ENCODE measurements at places on chromosomes 12 and 14.

- DNase-seq = no peak
These were observed 599.4 kb upstream of the MDGA2 start for GRCh38 chr14:48274826-48275225.

GRCh38 chr12:132153501-132154340 lies 9.5 kb downstream of the NOC4L start:
- DNase-seq = no peak

DNA sequence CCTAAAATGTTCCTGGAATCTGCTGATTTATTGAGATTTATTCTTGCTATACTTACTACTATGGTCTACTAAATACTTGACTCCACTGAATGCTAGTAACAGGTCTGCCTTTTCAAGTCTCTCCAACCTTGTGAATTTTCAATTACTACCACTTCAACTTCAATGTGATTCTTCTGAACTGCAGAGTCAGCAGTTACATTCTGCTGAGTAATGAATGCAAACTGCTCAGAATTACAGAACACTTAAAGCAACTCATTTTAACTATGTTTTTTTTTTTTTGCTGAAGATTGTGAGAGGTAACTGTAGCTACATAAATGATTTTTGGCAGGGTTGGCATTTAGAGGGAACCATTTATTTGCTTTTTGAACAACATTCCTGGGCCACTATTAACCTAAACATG lies 41.8 kb downstream of the ARF6 start:
- DNase-seq = no peak

DNA sequence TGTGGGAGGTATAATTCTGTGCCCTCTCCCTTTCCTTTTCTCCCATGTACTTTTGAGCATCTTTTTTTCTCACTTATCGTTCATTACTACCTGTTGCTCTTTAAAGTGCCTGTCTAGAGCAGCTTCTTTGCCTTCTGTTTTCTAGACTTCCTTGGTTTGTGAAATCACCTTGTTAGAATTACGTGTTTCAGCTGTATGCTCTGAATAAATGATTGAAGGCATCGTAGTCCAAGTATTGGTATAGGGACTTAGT lies 1.3 kb downstream of the NEDD1 start:
- DNase-seq = no peak

- DNase-seq = no peak
These were observed 328.7 kb downstream of the RPL10L start for GRCh38 chr14:46322730-46323403.

DNA sequence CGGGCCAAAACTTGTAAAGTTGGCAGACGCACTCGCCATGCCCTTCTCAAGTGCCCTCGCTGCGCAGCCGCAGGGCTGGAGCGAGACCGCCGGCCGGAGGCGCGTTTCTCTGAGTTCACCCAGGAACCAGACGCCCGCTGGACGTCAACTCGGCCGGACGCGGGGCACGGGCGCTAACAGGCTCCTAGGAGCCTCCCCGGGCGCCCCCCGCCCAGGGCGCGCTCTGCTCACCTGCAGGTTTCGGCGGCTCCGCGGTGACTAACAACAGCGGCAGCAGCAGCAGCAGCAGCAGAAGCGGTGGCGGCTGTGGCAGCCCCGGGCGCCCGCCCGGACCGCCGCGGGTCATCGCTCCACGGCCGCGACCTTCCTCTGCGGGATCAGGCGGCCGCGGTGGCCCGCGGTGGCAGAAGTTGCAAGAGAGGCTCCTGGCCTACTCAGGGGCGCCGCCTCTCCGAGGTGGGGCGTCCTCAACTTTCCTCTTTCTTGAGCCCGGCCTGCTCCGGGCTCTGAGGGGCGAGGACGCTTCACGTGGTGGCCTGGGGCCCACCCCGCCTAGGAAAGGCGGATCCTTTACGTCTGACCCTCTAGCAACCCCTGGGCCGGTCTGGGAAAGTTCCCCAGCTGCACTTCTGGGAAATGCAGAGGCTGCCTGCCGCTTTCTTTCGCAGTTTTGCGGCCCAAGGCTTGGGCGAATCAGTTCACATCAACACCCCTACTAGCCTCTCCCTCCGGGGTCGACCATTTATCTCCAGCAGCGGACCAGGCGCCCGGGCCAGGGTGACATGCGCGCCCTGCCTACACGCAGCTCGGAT lies at the start of gene PLBD1:
TSS of gene PLBD1 (minus strand) at position 533 of the 812 bp plus-strand sequence. CDS start at position 346, 187 bp downstream.
- no peak for DNase-seq

DNA sequence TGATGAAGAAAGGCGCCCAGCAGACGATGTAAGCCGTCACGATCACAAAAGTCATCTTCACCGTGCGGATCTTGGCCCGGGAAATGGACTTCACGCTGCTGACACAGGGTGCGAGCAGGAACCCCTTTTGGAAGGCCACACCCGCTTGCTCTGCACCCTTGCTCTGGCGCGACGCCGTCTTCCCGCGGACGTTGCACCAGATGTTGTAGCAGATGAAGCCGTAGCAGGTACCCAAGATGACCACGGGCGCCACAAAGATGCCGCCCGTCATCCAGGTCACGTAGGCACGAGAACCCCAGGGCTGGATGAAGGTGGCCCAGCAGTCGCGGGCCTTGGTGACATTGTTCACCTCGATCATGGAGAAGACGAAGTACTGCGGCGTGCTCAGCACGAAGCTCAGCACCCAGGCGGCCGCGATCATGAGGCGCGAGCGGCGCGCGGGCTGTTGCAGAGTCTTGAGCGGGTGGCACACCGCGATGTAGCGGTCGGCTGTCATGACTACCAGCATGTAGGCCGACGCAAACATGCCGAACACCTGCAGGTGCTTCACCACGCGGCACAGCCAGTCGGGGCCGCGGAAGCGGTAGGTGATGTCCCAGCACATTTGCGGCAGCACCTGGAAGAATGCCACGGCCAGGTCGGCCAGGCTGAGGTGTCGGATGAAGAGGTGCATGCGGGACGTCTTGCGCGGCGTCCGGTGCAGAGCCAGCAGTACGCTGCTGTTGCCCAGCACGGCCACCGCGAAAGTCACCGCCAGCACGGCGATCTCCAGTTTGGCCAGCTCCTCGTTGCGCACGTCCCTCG lies 890 bp downstream of the AVPR1A start:
- DNase-seq = no peak

DNA sequence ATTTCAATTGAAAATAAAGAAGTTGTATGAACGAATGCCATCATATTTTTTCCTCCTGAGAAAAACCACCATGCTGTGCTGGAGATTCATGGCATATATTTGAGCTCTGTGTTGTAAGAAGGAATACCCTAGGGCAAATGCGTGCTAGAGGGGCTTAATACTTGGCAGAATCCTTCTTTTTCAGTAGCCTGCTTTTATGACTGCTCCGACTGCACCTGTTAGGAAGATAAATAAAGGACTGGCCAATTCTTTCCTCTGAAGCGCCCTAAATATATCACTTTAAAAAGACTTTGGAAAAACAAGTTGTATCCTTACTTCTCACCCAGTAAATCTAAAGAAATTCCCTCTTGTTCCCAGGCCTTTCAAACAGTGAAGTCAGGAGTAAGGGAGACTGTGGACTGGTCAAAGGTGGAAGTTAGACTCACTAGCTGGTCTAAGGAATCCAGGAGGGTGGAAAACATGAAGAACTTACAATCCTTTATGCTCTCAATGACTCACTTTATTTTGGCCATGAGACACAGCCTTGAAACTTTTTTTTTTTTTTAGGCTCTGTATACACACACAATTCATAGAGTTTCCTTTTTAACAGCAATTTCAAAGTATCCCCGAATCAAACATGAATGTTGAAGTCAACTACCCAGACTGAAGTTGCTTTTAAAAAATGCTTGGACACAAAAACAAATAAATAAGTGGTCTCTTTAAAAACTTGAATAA lies 5.2 kb downstream of the MYBPC1 start:
- no peak for DNase-seq

DNA sequence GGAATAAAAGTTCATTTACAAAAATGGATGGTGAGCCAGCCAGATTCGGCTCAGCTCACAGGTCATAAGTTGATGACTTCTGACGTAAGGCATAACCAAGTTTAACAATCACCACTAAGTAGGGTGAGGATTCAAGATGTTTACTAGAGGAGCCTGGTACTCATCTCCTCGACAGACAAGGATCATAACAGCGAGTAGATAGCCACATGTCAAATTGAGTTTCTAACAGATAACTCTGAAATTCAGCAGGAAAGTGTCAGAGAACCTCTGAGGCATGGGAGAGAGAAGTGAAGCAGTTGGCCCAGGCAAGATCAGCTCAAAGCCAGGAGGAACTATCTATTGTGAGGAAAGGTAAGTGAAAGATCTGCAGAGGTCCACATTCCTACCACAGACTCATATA lies 208.7 kb downstream of the NELL2 start:
- DNase-seq = no peak

GRCh38 chr14:78967111-78967809 lies 797.1 kb downstream of the NRXN3 start:
- no peak for DNase-seq

DNA sequence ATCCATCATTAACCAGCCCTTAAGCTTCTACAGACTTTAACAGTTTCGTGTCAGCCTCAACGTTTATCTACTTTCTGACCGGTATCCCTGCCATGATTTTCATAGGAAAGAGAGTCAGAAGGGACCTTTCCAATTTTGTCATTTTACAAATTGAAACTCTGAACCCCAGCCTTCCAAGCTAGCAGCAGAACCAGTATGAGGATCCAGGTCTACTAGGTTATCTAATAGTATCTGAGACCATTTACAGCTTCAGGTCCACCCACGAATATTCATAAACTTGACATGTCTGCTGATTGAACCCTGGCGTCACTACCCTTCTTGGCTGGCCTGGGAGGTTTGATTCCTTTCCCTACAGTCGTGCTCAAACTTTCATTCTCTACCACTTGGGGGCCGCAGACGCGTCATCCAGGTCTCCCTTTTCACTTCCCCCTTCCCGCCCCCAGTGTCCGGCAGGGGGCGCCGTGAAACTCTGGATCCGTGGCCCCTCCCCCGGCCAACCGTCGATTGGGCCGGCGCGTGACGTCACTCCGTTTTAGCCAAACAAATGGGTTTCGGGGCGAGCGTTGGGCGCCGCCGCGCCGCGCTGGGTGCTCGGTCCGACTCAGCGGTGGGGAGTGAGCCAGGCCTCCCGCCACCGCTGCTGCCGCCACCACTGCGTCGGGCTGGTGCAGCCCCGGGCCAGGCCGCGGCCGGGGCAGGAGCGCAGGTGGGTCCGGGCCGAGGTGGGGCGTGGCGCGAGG lies at the start of gene FBXO34:
TSS of gene FBXO34 (plus strand) at position 590 of the 740 bp plus-strand sequence. CDS start 78,970 bp downstream, outside the sequence.
- peak; percentile 63 for DNase-seq

DNA sequence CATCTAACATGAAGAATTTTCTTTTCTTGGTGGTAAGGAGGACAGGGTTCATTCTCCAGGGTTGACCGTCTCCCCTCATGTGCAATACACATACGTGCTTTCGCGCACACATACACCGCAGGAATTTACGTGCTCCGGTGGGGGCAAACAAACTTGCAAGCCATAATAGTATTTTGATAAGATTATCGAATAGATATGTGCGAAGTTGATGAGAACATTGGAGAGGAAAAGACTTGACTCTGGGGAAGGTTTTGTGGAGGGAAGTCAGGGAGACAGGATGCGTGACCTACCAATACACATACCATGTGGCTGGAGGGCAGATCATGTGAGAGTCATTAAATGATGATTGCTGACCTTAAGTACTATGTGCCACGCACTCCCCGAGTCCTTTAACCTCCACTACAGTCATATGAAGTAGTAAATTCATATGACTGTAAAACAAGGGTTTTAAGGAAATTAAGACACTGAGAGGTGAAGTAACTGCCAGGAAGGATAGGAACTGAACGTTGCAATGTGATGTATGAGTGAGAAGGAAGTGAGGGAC lies 921 bp downstream of the RAD51B start:
- no peak for DNase-seq

GRCh38 chr14:100439781-100440180 lies 116.6 kb downstream of the SLC25A47 start:
- DNase-seq = no peak

DNA sequence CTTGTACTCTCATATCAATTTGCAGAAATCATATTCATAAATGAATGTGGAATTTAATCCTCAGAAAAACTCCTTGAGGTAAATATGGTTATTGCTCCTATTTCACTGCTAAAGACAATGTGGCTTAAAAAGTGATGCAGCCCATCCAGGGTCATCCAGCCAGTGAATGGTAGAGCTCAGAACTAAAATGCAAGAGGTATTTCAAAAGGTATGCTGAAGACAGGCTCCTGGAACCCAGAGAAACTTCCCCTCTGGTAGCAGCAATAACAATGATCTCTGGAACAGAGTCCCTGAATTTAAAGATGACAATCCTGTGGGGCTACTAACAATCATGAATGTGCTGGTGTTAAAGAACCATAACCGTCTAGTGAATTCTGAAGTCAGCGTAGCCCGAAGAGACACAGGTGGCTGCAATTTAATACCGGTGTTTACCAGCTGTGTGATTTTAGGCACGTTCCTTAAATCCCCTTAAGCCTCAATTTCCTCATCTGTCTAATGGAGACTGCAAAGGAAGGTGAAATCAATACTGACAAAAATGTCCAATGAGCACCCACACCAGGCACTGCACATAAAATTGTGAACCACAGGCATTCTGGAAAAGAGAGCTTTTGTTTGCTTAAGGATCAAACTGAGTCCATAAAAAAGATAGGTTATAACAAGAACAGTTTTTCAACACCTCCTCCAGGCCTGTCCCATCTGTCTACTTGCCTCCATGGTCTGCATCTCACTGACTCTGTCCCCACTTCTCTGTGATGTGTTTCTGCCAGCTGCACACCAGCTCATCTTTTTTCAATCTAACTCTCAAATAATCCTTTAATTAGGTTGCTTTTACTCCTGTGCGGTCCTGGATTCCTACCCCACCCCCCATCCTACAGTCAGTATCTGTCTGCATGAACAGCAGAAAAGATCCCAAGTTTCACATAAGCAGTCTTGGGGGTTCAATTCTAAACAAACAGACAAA lies 10.5 kb downstream of the TM7SF3 start:
- DNase-seq = no peak

DNA sequence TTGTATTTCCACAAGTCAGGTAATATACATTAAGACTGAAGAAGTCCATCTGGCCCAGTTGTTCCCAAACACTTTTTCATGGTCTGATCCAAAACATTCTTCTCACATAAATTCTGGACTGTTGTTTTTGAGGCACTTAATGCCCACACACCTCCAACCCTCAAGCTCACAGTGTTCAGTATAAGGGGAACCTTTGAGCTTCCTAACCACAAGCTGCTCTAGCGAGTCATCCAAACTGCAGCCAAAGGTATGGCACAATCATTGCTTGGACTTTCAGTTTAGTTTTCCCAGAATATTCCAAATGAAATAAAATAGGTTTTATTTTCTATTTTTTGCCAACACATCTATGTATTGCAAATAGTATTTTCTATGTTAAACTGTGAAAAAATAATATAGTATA lies 103.0 kb downstream of the PUS7L start:
- DNase-seq = no peak

- DNase-seq = no peak
These were observed 326.5 kb downstream of the FLRT2 start for GRCh38 chr14:85856430-85856829.

DNA sequence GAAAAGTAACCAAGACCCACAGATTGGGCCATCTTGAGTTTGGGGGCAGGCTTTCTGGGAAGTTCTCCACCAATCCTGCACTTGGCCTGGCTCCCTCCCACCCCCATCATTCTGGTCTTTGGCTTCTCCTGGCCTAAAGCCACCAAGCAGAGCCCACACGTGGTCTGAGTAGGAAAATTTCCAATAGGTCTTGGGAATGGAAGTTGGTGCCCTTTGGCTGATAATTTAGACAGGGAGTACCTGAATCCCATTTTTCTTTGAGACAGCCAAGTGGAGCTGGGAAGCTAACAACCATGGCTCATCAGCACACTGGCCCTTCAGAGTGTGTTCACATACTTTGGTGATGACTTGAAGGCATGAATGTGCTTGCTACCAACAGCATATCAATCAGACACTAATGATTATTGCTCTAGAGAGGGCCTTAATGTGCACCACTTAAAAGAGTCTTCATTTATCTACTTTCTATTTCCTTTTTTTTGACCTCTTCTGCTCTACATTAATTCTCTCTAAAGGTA lies 156.0 kb downstream of the EGLN3 start:
- DNase-seq = no peak
